Activated naive CD8-positive, alpha-beta T cell treated with anti-CD3 and anti-CD28 coated beads, Interleukin-2, amount 10 ng/mL, durations not matched to agents 7 days and 5 days (primary cell): ENCODE measurements at places on chromosomes 3 and 15. TPM values are rescaled to one million over a fixed set of nuclear protein-coding genes. Genes with fewer than 3 reads are reported as not detected.
A peak's percentile ranks its signal among the peaks of the same experiment; 100 is the strongest.

- no peak for DNase-seq
Measured at GRCh38 chr15:78406016-78406585, 31.9 kb upstream of the IREB2 start.

GRCh38 chr3:152302521-152303021 is 33.8 kb downstream of the MBNL1 start:
- DNase-seq, result no peak

- DNase-seq, result no peak
Measured at GRCh38 chr15:72534523-72534922, 60.4 kb downstream of the ARIH1 start.

DNA sequence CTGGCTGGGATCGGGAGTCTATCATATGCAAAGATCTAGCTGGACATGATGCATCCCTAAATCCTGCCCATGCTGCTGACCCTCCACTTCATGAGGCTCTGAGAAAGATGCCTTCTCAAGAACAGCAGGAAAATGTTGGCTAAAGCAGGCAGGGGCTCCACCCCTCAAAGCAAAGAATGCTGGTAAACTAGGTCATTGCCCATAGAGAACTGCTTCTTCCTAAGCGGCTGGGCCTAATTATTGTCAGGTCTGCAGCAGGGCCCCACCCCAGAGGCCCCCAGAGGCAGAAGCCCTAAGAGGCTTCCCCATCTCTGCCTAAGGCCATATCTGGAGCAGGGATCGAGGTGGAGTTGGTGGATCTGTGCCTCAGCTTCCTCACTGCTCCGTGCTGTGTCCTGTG is 447.4 kb upstream of the PROK2 start:
- DNase-seq, result no peak

DNA sequence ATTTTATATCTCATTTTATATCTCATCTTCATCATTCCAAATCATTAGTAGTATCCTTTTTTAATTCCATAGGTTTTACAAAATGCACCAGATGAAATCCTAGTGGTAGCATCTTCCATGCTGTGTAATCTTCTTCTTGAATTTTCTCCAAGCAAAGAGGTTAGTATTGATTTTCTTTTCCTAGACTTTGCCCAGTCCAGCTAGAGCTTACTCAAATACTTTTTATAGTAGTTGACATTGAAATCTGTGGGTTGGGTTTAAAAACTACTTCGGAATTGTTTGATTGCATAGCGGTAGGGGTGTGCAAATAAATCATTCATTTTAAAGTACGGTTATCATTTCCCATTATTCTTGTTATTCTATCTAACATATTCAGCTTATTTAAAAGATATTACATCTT is 62.6 kb downstream of the NME9 start:
- no peak for DNase-seq

DNA sequence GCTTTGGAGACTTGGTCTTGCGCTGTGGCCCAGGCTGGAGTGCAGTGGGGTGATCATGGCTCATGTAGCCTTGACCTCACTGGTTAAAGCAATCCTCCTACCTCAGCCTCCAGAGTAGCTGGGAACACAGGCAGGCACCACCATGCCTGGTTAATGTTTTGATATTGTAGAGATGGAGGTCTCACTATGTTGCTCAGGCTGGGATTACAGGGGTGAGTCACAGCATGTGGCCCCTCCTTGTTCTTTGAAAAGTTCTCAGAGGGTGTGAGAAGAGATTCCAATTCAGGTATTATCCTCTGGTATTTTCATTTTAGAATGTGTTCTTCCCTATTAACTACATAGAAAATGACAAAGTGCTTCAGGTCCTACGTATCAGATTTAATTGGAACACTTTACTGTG is 51.9 kb upstream of the RPL32 start:
- no peak for DNase-seq

SLC6A20 gene
- not detected for total RNA-seq

DNA sequence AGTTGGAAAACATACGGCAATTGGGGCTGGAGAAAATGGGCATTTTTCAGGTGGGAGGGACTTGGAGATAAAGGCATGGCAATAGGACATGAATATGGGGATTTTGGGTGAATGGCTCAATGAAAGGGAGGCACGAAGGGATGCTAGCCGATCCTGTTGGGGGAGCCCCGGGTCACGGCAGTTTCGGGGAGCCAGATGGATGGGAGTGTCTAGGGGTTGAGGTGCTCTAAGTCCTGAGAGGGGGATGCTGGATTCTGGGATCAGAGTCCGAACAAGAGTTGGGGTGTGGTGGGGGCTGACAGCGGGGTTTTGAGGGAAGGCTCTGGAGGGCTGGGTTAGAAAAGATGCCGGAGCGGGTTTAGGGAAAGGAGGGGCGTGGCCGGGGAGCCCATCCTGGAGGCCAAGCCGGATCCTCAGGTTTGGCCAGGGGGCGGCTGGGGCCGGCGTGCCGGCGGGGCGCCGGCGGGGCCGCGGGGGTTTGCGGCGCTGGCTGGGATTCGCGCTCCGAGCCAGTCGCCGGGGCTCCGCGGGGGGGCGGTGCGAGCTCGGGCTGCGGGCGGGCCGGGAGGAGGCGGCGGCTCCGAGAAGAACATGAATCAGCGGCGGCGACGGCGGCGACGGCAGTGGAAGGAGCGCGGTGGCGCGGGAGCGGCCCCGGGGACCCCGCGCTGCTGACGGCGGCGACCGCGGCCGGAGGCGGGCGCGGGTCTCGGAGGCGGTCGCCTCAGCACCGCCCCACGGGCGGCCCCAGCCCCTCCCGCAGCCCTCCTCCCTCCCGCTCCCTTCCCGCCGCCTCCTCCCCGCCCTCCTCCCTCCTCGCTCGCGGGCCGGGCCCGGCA is at the start of gene TYRO3:
TSS of gene TYRO3 (plus strand) at position 813 of the 839 bp plus-strand sequence. CDS start 46 bp downstream, outside the sequence.
- peak; percentile 78 for DNase-seq
